ENCODE measurements at places on chromosomes 1 and 21. TPM values are rescaled to one million over a fixed set of nuclear protein-coding genes. Genes with fewer than 3 reads are reported as not detected.

- no peak for DNase-seq
Measured at GRCh38 chr1:241611736-241612135, 28.4 kb downstream of the CHML start.

GRCh38 chr1:8147956-8148355 lies 121.8 kb upstream of the ERRFI1 start:
- no peak for DNase-seq

DNA sequence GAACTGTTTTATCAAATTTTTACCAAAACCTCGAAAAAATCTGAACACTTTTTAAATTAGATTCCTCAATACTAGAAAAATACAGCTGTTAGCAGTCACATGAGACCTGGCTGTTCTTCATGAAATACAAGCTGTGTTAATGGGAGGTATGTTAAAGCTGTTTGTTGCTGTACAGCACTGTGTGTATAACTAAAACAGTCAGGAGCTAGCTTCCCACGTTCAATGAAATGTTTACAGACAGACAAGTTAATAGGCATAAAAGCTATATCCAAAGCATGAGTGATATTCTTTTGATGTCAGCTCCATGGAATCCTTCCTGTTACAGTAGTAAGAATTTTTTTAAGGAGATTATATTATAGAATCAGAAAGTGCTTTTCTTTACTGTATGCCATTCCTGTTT lies 223.2 kb upstream of the FOXD3 start:
- no peak for DNase-seq

DNA sequence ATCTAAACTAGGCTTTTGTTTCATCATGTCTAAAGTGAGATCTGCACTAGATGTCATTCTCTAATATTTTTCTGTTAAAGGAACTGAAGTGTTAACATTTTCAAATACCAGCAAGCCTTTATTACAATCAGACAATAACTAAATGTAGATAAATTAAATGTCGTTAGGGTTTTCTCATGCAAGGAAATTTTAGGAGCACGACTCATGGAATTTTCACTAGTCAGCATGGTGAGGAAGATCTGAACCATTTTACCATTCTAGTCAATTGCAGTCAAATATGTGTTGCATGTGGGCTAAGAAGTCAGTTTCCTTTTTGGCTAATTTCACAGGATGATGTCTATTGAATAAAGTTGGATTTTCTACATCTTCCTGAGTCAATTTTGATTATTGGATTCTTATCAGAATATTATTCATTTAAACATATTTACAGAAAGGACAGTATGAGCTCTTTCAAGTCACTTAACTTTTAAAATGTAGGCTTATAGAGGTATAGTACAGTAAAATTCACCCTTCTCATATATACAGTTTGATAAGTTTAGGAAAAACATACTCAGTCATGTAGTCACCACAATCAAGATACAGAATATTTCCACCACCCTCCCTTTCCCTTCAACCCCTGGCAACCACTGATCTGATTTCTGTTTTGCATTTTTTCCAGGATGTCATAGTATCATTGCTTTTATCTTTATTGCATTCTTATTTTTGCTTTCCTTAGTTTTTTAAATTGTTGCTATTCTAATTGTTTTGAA lies 9.2 kb downstream of the GCSAML start:
- no peak for DNase-seq

GRCh38 chr1:219553934-219554502 lies 58.9 kb downstream of the ZC3H11B start:
- DNase-seq: no peak

DNA sequence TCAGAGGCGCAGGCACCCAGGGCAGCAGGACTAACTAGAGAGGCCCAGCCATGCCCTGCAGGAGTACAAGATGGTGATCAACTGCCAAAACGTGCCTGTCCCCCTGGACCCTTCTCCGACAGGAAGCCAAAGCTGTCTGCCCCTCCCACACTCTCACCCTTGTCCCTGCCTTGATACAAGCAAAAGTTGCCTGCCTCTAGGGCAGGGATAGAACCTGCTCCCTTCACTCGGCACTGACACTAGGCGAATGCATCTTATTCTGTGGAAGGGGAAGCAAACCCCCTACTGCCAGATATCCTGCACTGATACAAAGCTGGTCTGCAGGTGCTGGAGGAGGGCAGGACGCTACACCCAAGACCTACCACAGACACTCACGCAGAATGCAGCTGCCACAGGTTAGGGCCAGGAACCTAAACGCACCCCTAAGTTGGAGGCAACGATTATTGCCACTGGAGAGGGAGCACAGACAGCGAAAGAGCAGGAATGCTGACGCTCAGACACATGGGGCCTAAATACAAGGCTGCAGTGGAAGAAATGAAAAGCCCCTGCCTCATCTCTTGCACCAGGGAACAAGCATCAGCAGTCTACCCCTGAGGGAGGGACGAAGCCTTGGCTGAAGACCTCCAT lies 3.7 kb downstream of the TARBP1 start:
- no peak for DNase-seq

DNA sequence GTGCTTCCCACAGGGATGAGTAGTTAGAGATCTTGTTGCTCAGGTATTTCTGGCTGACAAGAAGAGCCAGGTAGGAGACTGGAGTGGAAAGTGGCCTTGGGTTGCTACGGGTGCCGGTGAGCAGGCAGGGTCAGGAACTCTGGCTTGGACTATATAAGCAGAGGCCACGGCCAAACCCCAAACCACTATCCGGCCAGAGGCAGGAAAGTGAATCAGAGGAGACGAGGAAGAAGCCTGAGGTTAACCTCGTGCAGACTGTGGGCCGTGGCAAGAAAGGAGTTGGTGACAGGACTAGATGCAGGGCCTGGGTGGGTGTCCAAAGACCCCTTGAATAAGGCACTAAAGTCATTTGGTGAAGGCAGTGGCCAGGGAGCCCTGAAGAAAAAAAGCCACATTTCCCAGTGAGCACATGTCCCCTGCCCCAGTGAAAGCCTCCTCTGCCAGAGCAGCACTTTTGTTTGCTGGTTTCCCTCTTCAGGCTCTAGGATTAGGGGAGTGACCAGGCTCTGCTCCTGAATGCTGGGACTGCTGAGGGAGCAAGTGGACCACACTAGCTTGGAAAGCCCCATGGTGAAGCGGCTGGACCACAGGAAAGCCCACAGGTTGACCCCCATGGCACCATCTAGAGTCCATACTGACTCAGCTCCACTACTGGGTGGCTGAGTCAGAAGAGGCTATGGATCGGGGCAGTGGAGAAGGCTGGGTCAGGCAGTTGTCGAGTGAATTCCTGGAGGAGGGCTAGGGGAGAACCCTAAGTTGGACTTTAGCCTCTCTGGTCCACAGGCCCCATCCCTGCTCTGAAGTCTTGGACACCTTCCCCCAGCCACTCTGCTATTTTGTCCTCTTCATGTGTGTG lies 23.4 kb downstream of the CSF1 start:
- DNase-seq: no peak

GRCh38 chr1:150256554-150257341 lies 826 bp upstream of the CA14 start:
- no peak for DNase-seq

- peak; percentile 42 for DNase-seq
Measured at GRCh38 chr1:189868021-189868420, 609.6 kb downstream of the BRINP3 start.

DNA sequence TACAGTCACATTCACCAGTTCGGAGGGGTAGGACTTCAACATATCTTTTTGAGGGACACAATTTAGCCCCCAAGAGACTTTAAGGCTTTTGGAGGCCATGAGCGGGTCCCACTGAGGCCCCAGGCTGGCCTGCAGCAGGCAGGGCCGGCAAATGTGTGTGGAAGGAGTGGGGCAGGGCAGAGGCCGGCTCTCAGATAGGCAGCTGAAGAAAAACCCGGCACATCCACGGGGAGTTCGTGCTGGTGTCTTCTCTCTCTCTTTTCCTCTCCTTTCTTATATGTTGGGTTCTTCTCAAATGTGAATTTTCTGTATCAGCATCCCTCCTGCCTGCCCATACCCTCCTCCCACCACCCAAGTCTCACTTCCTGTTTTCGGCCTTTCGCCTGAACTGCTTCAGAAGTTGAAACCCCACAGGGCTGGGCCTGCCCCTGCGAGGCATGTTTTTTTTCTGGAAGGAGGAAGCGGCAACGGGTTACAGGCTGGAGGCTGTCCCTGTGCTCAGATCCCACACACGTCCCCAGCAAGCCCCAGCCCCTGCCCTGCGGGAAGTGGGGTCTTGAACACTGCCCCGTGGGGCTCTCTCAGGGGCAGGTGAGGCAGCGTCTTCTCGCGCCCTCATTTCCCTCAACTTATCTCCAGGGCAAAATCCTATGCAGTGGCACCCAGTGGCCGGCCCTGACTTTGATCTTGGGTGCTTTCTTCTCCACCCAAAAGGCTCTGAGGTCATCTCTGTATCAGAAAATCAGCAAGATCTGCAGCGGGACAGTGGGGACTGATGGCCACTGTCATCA lies 9.7 kb upstream of the UMODL1 start:
- DNase-seq: peak; percentile 43

- no peak for DNase-seq
Measured at GRCh38 chr1:157277913-157278312, 139.7 kb upstream of the ETV3 start.

DNA sequence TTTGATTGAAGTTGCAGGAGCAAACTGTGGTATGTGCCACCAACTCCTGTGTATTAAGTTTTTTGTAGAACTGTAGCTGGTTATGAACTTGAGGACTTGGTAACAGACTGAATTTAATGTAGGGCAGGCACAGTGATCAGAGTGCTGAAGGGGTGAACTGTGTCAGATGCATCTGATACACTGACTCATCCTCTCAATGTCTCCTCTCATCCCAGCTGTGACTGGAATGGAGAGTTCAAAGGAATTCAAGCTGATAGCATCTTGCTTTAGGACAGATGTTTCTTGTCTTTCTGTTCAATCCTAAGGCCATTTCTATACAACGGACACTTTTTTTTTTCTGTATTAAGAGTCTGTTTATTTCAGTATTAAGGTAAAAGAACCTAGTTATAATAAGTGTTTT lies 25.0 kb upstream of the GBP1 start:
- DNase-seq: no peak

DNA sequence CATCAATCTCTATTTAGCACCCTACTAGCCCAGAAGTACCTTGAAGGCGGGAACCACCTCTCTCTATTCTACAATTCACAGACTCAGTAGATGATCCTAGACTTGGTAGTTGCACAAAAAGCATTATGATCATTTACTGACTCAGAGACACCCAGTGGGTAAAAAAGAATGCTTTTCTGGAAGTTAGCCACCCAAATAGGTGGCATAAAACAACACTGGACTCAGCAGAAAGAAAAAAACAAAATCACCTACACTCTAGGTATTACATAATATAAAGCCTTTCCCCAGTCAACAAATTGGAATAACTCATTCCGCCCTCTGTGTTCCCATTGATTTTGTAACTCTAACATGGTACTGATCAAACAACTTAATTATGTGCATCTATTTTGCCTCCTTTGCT lies 126.3 kb downstream of the PTPN14 start:
- no peak for DNase-seq

DNA sequence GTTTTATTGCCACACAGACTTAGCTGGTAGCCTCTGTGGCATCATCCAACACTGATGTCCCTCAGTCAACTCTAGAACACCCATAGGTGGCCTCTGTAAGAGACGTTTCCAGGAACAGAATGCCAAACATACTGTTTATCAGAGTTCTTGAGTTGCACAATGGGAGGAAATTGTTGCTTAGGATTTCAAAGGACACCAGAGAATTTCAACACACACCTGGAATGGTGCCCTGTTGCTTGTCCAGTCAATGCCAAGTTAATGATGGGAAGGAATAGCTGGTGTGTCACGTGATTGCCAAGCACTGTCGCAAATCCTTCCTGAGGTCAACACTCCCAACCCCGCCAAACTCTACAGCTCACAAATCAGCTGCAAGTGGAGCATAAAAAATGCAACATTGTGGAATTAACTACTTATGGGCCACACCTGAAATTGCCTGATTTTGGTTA lies 28.6 kb upstream of the DUSP23 start:
- no peak for DNase-seq

DNA sequence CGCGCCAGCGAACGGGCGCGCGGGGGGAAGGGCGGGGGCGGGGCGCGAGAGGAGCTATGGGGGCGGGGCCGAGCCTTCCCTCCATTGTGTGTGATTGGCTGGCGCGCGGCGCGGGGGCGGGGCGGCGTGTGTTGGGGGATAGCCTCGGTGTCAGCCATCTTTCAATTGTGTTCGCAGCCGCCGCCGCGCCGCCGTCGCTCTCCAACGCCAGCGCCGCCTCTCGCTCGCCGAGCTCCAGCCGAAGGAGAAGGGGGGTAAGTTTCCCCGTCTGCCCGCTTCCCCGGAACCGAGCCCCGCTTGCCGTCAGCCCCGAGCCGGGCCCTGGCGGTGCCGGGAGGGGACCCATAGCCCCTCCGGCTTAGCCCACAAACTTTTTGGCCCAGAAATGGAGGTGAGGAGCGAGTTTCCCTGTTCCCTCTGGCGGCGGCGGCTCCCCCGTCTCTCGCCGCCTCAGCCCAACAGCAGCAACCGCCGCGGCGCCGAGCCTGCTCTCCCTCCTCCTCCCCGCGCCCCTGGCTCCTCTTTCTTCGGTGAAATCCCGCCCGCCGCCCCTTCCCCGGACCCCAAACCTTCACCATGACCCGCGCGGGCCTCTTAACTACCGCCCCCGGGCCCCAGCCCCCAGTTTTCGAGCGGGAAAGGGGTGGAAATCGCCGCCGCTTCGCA lies at the start of gene H3-3A:
Gene H3-3A (plus strand): TSS at position 159 of the 666 bp plus-strand sequence. CDS start 1,636 bp downstream, outside the sequence.
- peak; percentile 97 for DNase-seq

GRCh38 chr1:20343149-20343937 lies 52.7 kb downstream of the VWA5B1 start:
- peak; percentile 46 for DNase-seq

DNA sequence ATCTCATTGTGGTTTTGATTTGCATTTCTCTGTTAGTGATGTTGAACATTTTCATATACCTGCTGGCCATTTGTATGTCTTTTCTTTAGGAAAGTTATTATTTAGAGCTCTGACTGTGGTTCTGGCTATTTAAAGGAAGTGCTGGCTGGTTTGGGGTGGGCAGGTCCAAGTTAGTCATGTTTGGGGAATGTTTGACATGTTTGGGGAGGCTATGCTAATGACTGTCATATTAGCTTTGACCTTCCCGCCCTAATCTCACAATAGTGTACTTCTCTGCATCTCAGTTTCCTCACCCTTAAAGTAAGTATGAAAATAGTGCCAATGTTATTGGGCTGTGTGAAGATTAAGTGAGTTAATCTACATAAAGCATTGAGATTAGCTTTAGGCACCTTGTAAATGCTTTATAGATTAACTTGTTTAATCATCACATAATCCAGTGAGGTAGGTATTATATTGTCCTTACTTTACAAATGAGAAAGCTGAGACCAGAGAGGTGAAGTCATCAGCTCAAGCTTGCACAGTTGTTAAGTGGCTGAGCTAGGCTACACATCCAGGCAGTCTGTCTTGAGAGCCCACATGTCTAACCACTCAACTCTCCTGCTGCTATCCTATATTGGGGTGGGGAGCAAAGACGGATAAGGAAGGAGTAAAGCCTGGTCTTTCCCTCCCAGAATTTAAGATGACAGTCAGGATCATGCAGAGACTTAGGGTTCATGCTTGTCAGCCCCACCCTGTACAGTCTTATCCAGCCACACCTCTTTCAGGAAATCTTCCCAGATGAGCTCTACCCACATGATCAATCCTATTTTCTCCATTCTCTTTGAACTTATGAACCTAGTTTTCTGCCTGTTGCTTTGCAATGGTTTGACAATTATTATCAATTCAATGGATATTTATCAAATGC lies 22.8 kb upstream of the CRNN start:
- no peak for DNase-seq

The ARV1 gene
- 13.0 TPM for polyA plus RNA-seq

The GJC2 gene
- polyA plus RNA-seq: 0.82 TPM

The HDAC1 gene
- 49.1 TPM for polyA plus RNA-seq

The C1orf226 gene
- polyA plus RNA-seq: 1.0 TPM

The TRIM45 gene
- polyA plus RNA-seq: 14.1 TPM

The NPPA gene
- polyA plus RNA-seq: 1.3 TPM
